Fibroblast of skin of right biceps (primary cell): ENCODE measurements at places on chromosomes 2 and 18.

DNA sequence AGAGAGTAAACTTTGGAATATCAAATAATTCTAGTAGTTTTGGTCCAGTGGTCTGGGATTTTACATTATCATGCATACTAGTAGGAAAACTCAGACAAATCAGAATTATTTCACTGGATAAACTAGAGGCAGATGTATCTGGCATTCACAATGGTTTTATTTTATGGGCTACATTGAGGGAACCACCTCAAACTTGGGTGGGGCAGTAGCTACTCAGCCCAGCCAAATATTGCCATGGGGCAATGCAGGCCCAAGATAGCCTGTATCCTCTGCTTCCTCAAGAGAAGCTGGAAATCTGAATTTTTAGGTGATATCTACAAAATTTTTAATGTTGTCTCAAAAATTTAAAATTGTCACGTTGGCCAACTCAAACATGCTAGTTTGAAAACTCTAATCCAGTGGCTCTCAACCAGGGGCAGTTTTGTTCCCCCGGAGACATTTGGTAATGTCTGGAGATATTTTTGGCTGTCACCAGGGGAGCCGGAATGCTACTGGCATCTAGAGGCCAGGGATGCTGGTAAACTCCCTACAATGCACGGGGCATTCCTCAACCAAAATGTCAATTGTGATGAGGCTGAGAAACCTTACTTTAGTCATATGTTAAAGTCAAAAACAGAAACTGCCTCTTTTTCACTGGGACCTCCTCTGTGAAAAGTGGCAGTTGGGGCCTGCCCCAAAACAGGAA is 172.8 kb upstream of the SPRED2 start:
- no peak for DNase-seq

DNA sequence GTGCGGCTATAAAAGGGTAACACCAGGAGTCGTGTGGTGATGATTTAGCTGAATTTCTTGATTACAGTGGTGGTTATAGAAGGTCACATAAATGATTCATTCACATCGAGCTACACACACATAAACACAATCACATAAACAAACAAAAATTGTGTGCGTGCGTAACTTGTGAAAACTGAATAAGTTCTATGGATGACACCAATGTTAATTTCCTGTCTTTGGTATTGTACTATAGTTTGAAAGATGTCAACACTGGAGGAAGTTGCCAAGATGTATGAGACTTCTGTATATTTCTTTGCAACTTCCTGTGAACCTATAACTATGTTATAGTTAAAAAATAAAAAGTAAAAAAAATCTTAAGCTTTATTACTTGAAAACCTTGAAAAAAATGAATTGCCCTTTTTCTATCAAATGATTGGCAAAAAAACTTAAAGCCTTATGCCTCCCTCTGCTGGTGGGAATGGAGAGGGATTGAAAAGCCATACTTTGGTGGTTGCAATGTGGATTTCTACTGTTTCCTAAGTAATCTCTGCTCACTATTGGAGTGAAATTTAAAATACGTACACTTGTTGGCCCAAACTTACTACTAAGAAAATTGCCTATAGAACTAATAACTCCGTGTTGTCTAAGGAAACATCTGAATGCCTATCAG is 227.7 kb downstream of the RPIA start:
- DNase-seq = peak; percentile 8

DNA sequence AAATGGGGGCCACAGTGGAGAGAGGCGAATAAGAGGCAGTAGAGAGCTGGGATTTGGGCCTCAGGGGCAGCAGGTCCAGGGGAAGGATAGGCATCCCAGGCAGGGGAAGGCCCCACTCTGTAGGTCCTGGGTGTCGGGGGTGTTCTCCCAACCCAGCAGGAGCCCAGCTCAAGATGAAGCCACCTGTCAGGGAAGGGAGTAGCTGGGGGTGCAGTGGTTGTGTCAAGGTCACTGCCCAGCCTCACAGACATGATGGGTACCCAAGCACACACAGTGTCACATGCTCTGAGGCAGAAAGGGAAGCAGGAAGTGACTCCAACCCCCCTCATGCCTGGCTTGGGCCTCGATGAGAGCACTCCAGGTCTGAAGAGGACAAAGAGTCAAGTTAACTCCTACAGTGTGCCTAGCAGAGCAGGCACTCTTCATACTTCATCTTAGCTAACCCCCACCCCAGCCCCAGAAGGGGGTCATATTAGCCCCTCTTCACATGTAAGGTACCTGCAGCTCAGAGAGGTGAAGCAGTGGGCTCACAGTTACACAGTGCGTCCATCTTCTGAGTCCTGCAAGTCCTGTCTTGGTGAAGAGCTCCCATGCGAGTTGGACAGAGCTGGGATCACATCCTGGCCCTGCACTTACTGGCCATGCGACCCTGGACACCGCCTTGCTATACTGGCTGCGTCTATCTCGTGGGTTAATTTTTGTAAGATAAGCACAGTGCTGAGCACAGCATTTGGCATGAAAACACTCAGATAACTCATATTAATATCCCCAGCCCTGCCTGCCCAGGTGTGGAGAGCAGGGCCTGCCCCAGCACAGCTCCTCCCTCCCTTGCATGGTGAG is 72.6 kb upstream of the DAPL1 start:
- DNase-seq = no peak

GRCh38 chr18:51813740-51814139 is 526.3 kb upstream of the DCC start:
- no peak for DNase-seq

DNA sequence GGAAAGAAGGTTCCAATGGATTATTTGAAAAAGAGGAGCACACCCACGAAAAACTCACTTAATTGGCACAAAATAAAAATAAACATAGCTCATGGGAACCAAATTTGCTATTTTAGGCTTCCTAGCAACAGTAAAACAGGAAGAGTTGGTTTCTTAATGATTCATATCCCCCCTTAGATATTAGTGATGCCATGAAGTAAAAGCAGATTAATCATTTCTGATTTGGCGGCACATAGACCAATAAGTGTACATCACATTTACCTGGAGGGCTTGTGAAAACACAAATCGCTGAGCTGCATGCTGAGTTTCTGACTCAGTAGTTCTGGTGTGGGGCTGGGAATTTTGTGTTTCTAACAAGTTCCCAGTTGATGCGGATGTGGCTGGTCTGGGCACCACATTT is 260.4 kb downstream of the SLC4A3 start:
- DNase-seq = no peak

DNA sequence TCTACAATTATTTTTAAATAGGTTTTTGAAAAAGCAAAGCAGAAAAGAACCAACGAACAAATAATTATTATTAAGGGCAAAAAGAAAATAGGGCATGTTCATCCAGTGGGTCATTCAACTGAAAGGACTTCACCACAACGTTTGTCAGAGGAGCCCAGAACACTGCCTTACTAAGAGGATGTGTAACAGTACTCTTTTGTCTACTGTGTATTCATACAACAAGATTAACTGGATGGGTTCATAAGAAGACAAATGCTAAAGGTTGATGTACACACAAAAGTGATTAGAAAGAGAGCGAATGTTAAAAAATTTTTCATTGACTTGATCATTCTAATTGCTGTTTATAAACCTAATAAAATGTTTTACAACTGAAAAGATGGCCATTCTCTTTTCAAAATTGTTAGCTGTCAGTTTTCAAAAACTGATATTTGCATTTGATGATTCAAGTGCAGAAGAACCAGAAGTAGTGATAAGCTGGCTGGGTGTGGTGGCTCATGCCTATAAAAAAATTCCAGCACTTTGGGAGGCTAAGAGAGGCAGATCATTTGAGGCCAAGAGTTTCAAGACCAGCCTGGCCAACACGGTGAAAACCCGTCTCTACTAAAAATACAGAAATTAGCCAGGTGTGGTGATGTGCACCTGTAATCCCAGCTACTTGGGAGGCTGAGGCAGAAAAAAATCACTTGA is 33.1 kb downstream of the MGAT4A start:
- DNase-seq = no peak

DNA sequence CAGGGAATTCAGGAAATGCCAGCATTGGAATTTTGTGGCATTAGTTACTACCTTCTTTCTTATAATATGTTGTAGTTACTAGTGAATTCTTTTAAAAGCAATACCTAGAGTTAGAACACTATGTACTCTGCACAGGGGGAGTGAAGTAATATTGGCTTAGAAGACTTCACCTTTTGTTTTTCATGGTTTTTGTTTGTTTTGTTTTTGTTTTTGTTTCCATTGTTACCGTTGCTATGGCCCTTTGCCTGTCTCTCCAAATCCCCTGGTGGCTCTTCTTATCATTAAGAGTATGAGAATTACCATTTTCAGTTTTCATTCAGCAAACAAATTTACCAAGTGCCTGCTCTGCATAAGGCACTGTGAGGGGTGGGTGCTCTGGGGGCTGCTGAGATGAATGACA is 160.1 kb downstream of the HAUS1 start:
- no peak for DNase-seq

- no peak for DNase-seq
Measured at GRCh38 chr2:106546391-106546990, 59.3 kb downstream of the CD8B2 start.

DNA sequence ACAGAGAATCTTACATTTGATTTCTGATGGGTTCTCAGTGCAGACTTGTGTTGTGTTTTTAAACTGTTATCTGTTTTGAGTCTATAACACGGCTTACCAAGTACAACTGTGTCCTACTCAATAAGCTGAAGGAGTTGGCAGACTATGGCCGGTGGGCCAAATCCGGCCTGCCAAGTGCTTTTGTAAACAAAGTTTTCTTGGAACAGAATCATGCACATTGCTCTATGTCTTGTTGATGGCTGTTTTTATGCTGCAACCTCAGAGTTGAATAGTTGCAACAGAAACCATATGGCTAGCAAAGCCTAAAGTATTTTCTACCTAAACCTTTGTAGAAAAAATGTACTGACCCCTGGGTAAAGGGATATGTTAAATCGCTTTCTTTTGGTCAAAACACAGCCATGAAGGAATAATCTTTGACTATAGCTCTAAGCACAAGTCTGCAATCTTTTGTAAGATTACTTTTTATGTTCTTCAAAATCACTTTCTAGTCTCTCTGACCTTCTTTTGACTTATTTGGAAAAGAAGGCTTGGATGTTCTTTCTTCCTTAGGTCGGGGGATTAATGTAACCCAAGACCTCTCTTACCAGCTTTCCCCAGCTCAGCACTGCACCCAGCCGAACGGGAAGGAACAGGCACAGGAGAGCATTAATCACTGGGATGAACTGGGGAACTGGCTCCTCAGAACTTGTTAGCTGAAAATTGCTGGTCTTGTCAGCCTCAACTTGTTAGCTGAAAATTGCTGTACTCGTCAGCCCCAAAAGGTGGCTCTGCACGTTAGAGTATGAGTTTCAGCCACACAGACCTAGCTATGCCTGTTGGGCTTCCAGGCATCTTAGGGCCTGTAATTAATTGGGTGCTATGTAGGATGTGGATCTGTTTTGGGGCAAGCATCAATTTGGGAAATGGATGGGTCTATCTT is 75.4 kb downstream of the CD8B2 start:
- DNase-seq = no peak

DNA sequence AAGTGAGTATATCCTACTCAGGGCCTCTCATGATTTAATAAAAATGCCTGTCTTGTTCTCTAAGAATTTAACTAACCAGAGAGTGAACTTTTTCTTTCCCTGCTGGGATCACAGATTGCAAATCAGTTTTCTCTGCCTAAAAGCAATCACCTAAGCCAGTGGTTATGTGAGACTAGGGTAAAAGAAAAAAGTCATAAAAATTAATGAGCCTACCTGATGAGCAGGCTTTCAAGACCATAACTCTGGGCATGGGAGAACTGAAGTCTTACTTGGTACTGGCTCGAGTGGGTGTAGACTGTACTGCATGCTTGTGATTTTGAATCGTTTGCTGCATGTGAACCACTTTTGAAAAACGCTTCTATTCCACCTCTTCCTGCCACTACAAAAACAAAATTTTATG is 1677.0 kb upstream of the LRRTM1 start:
- DNase-seq = no peak
